ENCODE measurements at places on chromosomes 3 and 15.

DNA sequence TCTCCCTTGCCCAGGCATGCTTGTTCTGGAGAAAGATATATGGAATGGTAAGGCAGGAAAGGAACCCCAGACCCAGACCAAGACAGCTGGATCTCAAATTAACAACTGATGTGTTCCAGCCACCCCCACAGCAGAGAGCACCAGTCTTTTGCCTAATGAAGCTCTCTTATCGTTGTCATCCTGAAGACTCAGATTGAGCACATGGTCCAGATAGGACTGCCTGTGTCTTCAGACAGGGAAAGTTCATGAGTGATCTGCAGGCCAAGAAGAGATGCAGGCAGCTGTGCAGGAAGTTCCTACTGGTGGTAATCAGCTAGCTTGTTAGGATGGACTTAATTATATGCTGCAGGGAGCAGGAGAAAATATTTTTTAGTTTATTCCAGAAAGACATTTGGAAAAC is 53.3 kb downstream of the PPP2R3A start:
- no peak for DNase-seq

DNA sequence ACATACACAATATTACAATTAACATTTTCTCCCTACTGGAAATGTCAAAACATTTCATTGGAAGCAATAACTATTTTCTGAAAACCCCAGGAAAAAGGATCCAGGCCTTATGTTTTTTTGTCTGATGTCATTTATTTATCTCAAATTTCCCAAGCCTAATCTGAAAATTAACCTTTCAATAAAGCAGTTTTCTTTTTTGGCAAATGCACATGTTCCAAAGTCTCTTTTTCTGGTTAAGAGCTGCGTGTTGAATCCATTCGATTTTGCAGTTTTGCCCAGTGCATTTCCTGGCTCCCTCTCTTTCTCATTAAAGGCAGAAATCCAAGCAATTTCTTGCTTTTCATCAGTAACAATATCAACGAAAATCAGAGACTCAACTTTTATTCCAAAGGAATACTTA is 222.3 kb downstream of the NR1D2 start:
- no peak for DNase-seq

DNA sequence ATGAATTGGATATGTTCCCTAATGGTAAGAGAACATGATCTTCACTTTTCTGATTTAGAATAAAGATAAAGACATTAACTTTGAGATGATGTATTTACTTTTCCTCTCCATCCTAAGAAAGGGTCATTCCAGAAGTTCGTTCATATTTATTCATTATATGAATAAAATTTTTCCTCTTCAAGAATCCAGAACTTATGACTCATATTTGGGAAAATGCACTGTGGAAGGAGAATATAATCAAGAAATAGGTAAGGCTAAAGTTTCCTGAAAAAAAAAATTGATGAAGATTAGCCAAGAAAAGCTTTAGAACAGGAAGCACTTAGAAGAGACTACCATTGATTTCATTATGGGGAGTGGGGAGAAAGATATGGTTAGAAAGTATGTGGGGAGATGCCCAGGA is 36.5 kb upstream of the CBLB start:
- no peak for DNase-seq

DNA sequence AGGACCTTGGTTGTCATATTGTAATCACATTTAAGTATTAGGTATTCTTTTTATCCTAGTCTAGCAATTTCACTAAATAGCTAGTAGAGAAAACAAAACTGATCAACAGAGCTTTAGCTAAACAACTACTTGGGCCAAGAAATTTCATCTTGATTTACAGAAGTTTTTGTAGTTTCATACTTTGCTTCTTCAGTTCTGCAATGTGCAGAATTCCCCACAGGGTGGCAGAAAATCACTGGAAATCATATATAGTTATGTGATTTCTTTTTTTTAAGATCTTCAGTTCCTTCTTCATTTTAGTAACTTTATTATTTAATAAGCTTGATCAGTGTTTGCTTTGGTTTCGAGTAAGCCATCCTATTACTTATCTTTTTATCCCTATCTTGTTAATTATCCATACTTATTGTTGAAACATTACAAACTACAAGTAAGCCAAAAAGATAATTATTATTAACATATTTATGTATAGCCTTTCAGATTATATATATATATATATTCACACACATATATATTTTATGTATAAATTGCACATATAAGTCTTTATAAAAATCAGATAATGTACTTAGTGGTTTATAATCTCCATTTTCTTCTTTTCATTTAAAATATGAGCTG is 2.2 kb upstream of the BNIP2 start:
- DNase-seq = peak; percentile 54

- DNase-seq = no peak
Measured at GRCh38 chr3:196055683-196056270, 26.1 kb downstream of the TFRC start.

GRCh38 chr15:52021128-52021671 is 2.2 kb downstream of the MAPK6 start:
- DNase-seq = peak; percentile 92

- no peak for DNase-seq
Measured at GRCh38 chr15:63998489-63998888, 47.8 kb downstream of the DAPK2 start.

DNA sequence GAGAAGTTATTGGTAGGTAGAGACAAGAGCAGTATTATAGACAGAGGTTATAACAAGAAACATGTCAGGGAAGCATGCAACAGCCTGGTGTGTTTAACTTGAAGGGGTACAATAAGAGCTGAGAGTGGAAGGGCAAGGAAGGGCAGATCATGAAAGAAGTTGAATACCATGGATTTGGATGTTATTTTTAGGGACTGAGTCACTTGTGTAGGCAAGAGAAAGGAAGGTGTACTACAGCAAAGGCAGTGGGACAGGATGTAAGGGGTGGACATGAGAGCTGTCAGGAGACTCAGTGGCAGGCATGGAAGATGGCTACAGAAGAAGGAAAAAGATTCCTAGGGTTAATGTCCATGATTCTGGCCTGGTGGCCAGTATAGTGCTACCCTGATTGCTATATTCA is 66.4 kb downstream of the TFG start:
- DNase-seq = no peak

DNA sequence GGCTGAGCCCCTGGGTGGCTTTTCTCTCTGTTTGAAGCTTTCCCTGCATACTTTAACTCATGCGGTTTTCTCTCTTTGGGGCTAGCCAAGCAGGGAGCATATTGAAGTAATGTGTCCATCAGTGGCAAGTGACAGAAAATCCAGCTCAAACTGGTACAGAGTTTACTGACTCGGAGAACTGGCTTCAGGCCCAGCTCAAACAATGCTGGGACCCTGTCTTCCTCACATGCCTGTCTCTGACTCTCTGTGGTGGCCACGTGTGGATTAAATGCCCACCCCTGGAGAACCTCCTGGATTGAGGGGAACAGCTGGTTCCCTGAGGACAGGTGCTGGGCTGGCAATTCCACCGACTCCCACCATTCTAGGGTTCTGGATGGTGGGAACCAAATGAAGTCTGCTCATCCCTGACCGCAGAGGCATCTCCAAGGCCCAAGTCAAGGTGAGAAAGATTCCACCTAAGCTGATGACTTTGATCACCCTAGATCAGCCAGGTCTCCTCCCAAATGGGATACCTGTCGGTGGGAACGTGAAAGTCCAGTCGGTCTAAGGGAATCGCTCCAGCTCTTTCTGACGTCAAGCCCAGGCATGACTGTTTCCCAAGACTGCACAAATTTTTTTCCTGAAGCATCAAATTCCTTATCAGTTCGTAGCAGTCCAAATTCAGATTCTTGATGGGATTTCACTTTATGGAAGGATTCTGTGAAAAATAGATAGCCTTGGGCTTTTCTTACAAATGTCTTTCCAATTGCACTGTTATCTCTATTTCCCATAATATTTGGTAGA is 16.3 kb upstream of the HDAC11 start:
- DNase-seq = no peak

GRCh38 chr3:3666664-3667063 is 132.6 kb upstream of the LRRN1 start:
- peak; percentile 35 for DNase-seq

GRCh38 chr3:58036293-58037032 is 28.2 kb downstream of the FLNB start:
- no peak for DNase-seq

DNA sequence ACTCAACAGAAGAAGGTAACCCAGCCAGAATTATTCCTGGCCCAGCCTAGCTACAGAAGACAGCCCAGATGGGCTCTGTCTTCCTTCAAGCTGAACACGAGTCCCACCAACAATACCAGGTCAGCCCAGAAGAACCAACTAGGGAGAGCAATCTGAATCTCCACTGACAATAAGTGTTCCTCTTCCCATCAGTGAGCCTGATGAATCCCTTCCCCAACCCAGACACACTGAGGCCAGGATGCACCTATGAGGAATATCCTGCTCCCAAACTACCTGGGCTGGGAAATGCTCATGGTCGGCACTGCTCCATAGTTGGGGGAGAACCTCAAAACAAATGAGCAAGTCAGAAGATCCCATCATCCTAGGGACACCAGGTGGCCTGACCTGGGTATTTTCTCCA is 351.1 kb downstream of the OCA2 start:
- DNase-seq = no peak

GRCh38 chr3:152574461-152575079 is 260.4 kb upstream of the P2RY1 start:
- DNase-seq = peak; percentile 44

GRCh38 chr3:5757213-5757804 is 569.8 kb downstream of the EDEM1 start:
- DNase-seq = no peak

- DNase-seq = peak; percentile 81
Measured at GRCh38 chr3:177294221-177294620, 96.9 kb upstream of the TBL1XR1 start.

GRCh38 chr15:36931434-36931833 is 168.9 kb downstream of the MEIS2 start:
- no peak for DNase-seq

GRCh38 chr3:141050576-141051442 is at the start of gene SPSB4:
TSS of gene SPSB4 (plus strand) at chr3:141051347. CDS start at chr3:141066105, 14,758 bp downstream.
- no peak for DNase-seq

- no peak for DNase-seq
Measured at GRCh38 chr3:60308808-60309207, 942.4 kb downstream of the FHIT start.

DNA sequence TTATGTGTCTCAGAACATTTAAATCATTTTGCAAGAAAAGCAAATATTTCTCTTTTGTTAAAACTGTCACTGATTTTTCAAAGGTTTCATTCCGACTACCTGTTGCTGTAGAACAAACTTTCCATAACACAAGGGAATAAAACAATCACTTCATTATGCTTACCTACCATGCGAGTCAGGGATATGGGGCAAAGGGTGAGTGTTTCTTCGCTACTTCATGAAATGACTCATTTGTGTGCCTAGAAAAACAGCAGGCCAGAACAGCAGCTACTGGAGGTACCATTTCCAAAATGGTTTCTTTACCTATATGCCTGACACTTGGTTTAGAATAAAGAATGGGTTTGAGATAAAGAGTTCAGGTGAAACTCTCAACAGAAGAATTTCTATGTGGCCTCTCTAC is 712.5 kb downstream of the PLOD2 start:
- DNase-seq = peak; percentile 7

GRCh38 chr15:101501703-101502373 is 12.3 kb upstream of the PCSK6 start:
- no peak for DNase-seq

GRCh38 chr3:22951910-22952309 is 251.2 kb upstream of the UBE2E2 start:
- peak; percentile 78 for DNase-seq

- DNase-seq = no peak
Measured at GRCh38 chr3:62818347-62818746, 56.9 kb downstream of the CADPS start.

DNA sequence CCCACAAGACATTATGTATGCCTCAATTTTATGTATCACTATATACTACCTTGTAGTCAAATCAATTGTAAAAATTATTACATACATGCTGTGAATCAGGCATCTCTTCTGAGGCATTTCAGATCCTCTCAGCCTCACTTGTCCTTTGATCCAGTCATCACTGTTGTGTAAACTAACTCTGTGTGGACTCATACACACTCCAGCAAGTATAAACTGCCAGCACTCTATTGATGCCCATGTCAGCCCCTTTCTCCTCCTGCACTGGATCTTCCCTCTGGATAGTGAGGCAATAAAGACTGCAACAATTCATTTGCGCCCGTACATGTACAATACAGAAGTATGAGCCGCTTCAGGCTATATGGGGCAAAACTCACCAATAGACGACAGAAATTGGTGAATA is 364.7 kb upstream of the TGFBR2 start:
- no peak for DNase-seq

DNA sequence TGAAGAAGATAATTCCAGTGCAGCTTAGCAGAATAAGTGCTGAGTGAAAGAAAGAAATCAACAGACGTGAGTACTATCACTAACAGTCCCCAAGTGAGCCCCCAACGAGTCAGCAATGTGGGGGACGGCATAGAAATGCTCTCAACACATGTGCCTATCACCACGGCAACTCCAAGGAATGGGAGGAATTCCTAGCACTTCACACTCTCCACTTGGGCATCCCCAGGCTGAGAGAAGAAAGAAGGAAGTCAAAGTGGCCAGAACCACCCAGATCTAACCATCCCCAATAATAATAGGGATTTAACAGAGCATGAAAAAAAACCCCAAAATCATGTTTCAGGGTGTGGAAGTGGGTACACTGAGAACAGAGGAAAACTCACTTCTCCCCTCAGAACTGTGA is 29.3 kb upstream of the CPNE4 start:
- DNase-seq = no peak

GRCh38 chr15:31228011-31228484 is 98.6 kb upstream of the KLF13 start:
- DNase-seq = no peak

- no peak for DNase-seq
Measured at GRCh38 chr15:63678393-63678792, 81.2 kb downstream of the FBXL22 start.

- no peak for DNase-seq
Measured at GRCh38 chr15:26771578-26772153, 1.2 kb downstream of the GABRB3 start.

GRCh38 chr15:74208496-74208895 is 5.9 kb upstream of the STRA6 start:
- no peak for DNase-seq

- no peak for DNase-seq
Measured at GRCh38 chr15:36039996-36040572, 494.1 kb upstream of the DPH6 start.

DNA sequence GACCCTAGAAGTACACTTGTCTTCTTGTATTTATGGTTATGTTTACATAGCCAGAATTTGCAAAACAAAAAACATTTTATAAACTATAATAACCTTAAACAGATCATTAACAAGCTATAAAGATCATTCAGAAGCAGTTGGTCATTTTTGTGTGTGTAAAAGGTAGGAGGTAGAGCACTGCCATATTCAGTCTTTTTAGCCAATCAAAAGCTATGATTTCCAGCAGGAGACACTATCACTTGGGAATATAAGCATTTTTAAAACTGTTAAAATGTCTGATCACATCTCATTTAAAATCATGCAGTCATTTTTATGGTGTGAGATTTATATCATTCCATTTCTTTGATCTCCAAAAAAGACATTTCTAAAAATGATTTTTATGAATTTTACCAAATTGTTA is 42.6 kb upstream of the ATP2C1 start:
- no peak for DNase-seq

DNA sequence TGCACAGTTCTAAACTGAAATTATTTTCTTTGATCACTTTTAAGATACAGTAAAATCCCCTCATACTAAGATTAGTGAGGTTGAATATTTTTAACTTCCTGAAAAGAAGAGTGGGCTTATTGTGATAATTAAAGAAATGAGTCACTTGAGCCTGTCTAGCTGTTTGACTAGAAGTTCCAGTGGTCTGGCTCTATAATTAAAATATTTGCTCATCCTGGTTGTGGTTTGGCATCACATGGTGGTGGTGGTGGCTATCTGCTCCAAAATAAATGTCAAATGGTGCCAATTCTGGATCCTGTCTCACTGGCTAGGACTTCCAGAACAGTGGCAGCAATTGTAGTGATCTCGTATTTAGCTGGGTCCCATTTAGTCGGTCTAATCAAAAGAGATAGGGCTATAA is 8.6 kb upstream of the TEX9 start:
- peak; percentile 52 for DNase-seq
